Activated T-cell treated with anti-CD3 and anti-CD28 coated beads for 48 hours (primary cell): ENCODE measurements at places on chromosomes 13 and 19.

GRCh38 chr19:47518139-47518538 lies 3.3 kb upstream of the NAPA start:
- DNase-seq = peak; percentile 47

- no peak for DNase-seq
Observed at GRCh38 chr19:3608750-3609322, 2.2 kb upstream of the TBXA2R start.

DNA sequence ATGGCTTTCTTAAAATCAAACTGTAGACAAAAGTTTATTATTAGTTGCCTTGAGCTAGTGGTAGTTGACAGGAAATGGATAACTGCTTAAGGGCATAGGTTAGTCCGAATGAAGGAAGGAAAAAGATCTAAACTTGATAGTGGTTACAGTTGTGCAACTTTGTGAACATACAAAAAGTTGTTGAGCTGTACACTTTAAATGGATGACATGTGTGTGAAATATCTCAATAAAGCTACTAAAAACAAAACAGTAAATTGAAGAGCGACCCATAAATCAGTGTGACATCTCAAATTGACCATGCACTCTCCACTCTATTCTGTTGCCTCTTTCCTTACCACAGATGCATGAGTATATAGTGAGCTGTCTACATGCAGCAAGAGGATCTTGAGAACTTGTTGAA lies 1757.8 kb downstream of the PCDH9 start:
- DNase-seq = no peak

- DNase-seq = no peak
Observed at GRCh38 chr13:73820688-73821087, 313.5 kb downstream of the KLF12 start.

DNA sequence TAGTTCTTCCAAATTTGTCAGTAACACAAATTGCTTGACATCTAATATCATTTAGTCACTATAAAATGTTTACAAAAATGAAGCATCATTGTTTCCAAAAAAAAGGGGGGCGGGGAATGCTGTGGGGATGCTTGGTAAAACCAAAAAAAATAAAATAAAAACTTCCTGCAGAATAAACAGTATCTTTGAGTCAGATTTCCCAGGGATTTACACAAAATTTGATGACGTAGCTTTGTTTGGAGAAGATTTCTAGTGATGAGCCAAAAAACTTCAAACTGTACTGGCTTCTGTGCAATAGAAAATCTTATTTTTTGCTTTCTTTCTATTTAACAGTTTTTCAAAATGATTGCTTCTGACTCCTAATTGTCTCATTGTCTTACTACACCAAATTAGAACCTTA lies 80.0 kb downstream of the MZT1 start:
- no peak for DNase-seq

DNA sequence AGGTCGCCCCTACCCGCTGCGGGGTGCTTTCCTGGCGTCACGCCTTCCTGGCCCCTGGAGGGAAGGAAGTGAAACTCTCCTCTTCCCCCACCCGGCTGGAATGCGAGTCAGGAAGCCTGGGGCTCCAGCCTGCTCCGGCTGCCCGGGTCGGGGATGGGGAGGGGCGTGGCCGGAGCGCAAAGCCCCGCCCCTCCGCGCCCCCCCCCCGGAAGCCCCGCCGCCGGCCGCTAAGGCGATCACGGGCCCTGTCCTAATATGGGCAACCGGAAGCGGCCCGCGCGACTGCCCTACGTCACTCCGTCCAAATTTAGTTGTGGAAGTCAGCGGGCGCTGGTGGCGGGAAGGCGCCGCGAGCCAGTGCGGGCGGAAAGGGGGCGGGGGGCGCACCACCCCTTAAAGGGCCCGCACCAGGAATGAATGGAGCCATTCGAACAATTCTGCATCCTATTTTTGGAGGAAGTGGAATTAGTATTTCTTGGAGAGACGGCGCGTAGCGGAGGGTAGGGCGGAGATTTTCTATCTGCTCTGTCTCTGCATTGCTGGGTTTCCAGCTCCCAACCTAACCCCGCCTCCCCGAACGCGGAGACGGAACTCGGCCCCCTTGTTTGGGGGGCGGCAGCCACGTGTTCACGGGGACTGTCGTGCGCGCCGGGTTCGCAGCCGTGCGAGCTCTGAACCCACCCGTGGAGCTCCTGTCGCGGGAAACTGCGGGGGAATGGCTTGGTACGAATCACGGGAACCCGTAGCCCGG lies 1.6 kb downstream of the IER2 start:
- DNase-seq = peak; percentile 94

- no peak for DNase-seq
Observed at GRCh38 chr19:7544626-7545025, 9.1 kb downstream of the PNPLA6 start.

- DNase-seq = no peak
Observed at GRCh38 chr13:44191504-44192171, 182.0 kb upstream of the SERP2 start.

DNA sequence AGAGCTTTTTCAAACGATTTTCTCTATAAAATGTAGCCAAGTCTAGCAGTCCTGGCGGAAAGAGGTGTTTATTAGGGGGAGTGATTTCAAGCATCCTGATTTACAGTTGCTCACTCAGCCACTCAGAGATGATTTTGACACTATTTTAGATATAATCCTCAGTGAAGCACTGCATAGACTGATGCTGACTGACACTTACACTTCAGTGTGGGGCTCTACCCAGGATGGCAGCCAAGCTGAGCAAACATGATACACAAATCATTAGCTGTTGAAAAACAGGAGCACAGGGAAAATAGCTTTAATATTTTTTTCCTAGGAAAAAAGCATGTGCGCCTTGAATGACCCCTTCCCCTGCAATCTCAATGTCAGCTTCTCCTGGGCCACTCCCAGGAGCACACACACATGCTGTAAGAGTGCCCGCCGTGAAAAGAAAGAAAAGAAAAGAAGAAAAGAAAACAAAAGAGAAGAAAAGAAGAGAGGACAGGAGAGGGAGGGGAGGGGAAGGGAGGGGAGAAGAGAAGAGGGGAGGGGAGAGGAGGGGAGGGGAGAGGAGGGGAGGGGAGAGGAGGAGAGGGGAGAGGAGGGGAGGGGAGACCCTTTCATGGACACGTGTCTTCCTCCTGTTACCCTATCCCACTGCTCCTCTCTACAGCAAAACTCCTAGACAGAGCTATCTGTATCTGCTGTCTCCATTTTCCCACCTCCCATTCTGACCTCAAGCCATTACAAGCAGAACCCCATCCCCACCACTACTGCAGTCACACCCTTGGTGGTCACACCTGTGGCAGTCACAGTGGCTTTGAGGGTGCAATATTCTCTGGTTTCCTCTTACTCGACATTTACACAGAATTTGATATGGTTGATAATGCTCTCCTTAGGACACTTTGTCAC lies 36.4 kb downstream of the RCBTB2 start:
- DNase-seq = no peak

- DNase-seq = no peak
Observed at GRCh38 chr13:109207622-109208021, 578.2 kb downstream of the MYO16 start.

- no peak for DNase-seq
Observed at GRCh38 chr13:23506807-23507291, 63.4 kb upstream of the TNFRSF19 start.

DNA sequence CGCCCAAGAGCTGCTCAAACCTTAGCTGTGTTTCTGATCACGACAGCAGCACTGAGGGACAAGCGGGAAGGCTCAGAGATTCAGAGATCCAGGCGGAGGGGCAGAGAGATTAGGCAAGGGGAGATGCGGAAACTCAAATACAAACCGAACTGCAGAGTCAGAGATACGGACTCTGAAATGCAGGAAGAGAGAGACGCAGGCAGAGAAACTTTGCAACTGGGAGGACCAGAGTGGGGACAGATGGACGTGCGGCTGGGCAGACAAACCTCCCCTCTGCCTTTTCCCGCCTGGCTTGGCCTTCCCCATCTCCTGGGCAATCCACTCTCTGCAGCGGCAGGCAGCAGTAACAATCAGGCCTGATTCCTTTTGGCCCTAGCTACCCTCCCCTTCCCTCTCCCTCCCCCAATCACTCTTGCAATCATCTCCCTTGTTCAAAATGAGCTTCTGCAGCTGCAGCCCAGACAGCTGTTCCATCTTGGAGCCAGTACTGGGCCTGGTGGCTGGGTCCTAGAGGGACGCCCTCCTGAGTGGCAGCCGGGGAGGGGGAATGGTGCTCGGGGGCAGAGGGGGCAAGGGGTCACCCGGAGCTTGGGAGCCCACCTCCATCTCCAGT lies 29.7 kb downstream of the OLFM2 start:
- DNase-seq = no peak

DNA sequence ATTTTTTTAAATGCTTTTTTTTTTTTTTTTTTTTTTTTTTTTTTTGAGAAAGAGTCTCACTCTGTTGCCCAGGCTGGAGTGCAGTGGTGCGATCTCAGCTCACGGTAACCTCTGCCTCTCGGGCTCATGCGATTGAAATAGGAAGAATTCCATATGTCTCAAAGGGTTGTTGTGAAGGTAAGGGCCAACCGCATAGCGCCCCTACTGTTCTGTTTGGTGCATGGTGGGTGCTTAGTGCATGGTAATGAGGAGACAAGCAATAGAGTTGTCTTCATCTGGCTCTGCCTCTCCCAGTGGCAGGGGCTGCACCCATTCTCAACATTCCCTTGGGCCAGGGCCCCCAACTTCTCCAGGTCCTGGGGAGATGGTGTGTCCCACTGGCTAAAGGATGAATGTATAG lies 68.7 kb downstream of the RASL11A start:
- peak; percentile 25 for DNase-seq

- DNase-seq = no peak
Observed at GRCh38 chr13:85808811-85809210, 9.6 kb upstream of the SLITRK6 start.

DNA sequence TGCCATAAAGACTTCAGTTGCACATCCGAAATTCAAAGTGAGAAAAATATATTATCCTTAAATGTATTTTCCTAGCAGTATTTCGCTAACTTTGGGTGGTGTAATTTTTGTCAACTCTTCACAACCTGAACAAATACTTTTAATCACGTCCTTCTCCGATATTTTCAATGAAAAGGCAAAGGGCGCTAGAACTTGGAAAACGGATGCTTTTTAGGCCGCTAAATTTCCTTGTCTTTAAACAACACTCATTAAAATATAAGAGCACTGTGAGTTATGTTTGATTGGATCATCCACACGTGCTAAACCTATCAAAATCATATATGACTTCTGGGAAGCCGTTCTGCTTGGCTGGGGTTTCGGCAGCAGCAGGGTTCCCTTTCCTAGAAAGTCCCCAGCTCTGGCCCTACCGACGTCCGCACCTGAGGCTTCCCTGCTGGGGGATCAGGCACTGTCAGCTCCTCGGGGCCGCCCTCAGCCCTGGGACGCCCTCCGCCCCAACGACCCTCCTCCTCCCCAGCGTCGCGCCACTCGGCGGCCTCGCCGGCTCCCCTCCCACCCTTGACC lies 462 bp upstream of the MPHOSPH8 start:
- DNase-seq = no peak

- no peak for DNase-seq
Observed at GRCh38 chr13:76976929-76977328, 15.0 kb upstream of the CLN5 start.

- no peak for DNase-seq
Observed at GRCh38 chr19:7063339-7063738, 4.9 kb upstream of the MBD3L3 start.

DNA sequence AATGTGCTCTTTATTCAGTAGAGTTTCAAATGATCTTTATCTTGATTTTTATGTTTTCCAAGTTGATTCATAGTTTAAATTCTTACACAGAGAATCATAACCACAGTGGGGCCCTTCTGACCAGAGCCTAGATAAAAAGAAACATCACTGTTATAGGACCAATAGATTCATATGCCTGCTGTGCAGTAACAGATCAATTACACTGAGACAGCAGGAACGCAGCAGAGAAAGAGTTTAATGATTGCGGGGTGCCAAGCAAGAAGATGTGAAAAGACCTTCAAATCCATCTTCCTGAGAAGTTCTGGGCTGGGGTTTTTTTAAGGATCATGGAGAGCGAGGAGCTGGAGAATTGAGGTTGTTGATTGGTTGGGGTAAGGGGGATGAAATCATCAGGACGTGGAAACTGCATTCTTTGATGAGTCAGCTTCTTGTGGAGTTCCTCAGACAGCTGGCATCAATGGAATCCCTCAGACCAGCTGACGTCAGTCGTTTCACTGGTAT lies 346.6 kb downstream of the TBC1D4 start:
- no peak for DNase-seq
